ENCODE measurements at places on chromosomes 3 and 15. TPM values are rescaled to one million over a fixed set of nuclear protein-coding genes. Genes with fewer than 3 reads are reported as not detected.

- DNase-seq, result no peak
These were observed 185.3 kb downstream of the FNDC3B start for GRCh38 chr3:172224560-172225214.

- no peak for DNase-seq
These were observed 175.9 kb downstream of the PDZRN3 start for GRCh38 chr3:73448761-73449301.

DNA sequence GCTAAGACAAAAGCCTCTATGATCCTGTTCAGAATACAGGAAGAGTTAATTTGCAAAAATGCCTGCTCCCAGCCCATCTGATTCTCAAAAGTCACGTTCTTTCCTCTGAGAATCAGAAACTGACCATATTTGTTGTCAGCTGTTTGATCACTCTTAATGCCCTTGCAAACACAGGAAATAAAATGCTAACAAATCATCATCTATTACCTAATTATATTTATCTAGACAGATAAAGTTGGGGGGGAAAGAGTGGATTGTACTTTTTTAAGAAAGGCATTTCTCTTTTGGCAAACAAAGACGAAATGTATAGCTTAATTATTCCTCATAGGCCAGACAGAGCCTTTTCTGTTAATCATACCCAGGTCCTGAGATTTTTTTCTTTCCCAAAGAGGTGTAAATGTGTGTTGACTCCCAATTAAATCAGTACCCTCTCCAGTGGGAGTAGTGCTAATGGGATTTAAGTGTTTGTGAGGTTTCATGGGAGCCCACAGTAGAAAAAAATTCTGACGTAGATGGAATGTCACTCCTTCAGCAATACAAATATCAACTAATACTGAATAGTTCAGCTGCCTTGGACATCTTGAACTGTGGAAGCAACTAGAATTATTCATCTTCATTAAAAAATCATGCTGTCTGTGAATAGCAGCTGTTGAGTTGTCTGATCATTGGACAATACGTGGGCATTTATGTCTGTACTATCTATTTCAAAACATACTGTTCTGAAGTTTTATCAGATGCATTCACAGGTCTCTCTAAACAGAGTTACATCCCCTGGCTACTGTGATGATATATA lies 22.5 kb upstream of the BNIP2 start:
- no peak for DNase-seq

SLC2A2 gene
- 0.03 TPM for total RNA-seq

RLBP1 gene
- not detected for total RNA-seq

STARD9 gene
- 0.10 TPM for total RNA-seq

FOXB1 gene
- not detected for total RNA-seq

PP2D1 gene
- not detected for total RNA-seq

DNA sequence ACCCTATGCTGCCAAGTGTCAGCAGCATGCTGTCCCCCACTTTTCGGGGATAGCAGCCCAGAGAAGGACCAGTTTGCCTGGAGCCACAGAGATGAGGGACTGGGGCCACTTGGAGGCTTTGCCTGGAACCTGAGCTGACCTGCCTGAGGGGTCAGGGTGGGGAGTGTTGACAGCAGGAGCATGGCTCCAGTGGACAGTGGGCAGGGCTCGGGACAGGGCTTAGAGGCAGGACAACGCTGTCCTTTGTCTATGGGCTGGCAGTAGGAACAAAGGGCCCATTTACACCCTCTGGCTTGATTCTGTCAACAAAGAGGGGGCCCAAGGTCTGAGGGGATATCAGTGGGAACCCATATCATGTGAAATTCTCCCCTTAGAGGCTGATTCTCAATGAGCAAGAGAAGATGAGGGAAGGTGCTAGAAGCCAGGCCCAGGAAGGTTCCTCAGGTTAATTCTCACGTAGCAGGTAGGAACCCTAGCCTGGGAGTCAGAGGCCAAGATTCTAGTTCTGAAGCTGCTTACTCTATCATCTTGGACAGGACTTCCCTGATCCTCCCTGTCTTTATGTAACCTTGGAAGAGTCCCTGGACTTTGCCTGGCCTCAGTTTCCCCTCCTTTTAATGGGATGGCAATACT lies 29.7 kb upstream of the HHATL start:
- no peak for DNase-seq
